Activated CD4-positive, alpha-beta T cell treated with anti-CD3 and anti-CD28 coated beads, Interleukin-10, Interleukin-2, amounts not matched to agents 100 ng/mL and 50 ng/mL, durations not matched to agents 16 hours and 8 hours (primary cell): ENCODE measurements at places on chromosomes 3 and 15.

DNA sequence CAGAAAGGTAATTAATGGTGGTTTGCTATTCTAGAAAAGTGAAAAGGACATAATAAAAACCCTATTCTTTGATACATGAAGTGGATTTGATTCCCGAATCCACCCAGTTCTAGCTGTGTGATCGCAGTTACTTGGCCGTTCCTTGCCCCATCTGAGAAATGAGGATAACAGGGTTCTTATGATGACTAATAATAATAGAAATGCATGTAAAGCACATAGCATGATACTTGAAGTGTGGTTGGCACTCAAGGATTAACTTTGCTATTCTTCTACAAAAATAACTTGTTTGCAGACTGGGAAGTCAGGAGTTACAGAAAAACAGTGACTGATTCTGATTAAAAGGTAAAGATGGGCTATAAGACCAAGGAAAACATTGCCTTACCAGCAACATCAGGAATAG lies 26.8 kb downstream of the PARL start:
- no peak for DNase-seq

DNA sequence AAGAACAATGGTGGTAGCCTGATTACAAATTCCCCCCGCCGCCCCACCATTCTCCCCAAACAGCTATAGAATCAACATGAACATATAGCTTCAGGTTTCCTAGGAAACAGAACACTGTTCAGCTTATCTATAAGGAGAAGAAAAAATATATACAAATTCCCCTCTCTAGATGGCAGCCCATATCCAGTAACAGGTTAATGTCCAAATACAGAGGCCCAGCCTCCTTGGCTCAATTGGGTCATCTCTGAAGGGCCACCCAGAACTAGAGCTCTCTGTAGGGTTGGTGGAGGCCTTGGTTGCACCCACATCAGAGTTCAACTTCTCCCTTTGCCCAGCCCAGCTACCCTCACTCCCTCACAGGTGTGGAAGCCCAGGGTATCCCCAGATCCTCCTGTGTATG lies 91.5 kb upstream of the ADAMTS17 start:
- DNase-seq = no peak

DNA sequence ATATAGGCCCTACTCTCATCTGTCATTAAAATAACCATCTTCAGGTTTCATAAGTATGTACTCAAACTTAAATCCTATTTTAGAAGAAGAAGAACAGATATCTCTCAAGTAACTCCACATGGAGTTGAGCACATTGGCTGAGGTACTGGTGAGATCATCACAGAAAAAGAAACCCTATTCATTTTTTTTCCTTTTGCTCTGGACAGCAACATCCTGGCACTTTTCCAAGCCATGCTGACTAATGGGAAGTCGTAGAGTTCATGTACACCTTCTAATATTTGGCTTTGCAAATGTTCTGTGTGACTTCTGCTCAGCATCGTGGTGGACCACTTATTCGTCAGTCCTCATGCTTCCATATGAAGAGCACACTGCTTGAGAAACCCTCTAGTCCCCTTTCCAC lies 336.0 kb upstream of the KCNH8 start:
- no peak for DNase-seq

GRCh38 chr15:99009741-99010330 lies 2.2 kb upstream of the PGPEP1L start:
- no peak for DNase-seq

GRCh38 chr15:95365511-95366107 lies 964.9 kb upstream of the NR2F2 start:
- no peak for DNase-seq

DNA sequence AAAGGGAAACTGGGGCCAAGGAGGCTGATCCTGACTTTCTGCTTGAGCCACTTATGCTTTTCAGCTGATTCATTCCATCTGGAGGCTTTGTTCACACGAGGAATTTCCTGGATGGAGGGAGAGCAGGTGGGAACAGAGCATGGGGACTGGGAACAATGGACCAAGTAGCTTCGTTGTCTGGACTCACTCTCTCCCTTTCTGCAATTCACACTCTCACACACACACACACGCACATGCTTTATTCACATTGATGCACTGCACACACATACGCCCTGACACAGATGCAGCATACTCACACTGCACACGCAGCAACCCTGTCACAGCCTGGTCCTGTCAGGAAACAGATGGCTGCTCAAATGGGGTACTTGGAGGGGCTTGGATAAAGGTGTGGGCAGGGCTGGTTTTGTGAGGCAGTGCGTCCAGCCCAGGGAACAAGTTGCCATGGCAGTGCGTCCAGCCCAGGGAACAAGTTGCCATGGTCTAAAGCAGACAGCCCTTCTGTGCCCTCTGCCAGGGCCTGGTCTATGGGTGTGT lies 19.8 kb upstream of the CHCHD6 start:
- DNase-seq = no peak

- no peak for DNase-seq
Observed at GRCh38 chr3:14872706-14873105, 53.9 kb downstream of the FGD5 start.

DNA sequence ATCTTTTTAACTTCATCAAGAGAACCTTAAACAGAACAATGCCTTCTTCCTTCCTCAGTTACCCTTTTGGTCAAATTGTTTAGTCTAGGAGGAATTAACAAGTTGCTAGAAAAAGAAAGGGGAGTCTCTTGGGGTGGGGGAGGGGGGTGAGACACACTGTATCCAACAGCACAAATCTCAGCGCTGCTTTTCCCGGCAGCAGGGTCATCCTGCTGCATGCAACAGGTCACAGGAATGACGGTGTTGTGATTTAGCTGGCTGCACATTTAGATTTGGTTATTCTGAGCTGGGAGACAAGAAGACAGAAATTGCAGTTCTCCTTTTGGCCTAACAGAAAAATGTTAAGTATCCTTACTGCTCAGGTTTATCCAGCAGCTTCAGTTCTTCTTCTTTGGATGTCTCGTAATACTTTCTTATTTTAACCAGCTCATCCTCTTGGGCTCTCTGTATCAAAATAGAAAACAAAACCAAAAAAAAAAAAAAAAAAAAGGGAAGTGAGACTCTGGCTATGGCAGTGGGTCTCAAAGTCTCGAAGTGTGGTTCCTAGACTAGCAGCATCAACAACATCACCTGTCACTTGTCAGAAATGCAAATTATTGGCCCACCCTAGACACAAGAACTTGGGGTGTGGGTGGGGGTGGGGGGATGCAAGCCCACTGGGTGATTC lies 190.5 kb downstream of the GREM1 start:
- no peak for DNase-seq

DNA sequence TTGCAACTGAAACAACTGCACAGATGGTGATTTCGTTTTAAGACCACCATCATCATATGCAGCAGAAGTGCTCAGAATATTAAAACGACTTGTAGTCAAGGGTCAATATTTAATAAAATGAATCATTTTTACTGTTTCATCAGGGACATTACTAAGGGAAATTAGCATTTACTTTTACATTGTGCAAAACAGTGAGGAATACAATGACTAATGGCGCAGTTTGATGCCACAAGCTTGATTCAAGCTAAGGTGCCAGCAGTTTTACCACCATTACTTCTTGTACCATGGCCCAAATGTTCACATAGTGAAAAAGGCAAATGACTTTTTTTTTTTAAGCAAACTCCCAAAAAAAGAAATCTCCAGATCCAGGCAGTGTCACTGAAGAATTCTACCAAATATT lies 277.4 kb upstream of the CHRNA7 start:
- no peak for DNase-seq

DNA sequence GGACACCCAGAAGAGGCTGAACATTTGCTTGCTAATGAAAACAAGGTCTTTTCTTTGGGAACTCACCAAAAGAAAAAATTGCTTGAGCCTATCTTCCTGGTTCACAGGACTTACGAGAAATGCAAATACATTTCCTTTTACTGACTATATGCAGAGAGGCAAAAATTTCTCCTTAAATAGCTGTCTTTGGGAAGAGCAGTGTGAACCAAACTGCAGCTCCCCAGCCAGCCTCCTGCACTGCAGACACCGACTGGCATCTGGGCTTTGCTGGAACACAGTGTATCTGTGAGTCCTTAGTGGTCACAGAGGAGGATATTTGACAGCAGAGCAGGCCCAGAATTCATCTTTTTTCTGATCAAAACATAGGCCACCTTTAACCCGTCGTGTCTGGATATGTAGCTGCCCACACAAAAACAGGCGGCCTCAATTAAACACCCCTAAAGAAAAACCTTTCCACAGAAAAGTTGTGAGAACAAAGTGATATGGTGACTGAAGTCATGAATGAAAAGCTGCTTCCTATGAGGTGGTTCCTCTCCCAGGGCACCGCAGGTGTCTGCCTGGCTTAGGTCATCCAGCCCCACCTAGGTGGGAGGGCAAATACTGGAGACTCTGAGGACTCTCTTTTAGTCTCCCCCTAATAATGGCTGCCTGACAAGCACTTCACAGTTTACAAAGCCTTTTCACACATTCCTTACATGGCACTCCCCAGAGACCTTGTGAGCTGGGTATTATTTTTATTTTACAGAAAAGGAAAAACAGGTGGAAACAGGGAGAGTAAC lies 46.1 kb upstream of the TMEM158 start:
- no peak for DNase-seq

- DNase-seq = no peak
Observed at GRCh38 chr15:62052713-62053112, 7.5 kb downstream of the VPS13C start.

DNA sequence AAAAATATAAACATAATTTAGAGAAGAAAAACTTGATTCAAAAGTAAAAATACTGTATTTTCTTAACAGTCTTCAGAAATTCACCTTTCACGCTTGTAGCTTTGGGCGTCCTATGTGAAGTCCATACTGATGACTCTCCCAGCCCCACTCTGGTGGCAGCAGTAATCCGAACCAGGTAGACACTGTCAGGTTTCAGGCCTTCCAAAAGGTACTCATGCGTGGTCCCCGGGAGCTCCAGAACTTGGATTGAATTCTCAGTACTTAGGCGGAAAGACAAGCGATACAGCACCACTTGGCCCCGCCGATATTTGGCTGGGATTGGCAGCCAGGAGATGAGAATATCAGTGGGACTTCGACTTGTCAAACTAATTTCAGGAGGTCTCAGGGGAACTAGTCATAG lies 69.7 kb downstream of the PRTG start:
- DNase-seq = no peak

DNA sequence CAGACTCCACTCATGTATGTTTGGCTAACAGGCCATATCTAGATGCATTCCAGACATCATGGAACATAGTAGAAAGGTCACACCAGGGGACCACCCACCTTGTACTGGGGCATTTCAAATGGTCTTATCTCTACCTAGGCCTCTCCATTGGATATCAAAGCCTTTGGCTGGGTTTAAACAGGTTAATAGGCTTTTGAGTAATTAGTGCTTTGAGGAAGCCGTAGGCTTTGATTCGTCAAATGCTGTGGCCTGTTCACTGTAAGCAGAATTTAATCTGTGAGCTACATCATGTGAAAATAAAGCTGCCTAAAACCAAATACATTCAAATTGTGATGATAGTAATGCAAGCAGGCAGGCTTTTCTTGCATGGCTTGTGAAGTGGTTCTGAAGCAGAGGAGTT lies 129.5 kb downstream of the ST8SIA2 start:
- no peak for DNase-seq

- no peak for DNase-seq
Observed at GRCh38 chr3:95815828-95816227, 998.6 kb upstream of the EPHA6 start.

GRCh38 chr15:35560870-35561269 lies 14.9 kb upstream of the DPH6 start:
- no peak for DNase-seq

- DNase-seq = no peak
Observed at GRCh38 chr3:168678730-168679129, 583.0 kb upstream of the GOLIM4 start.
